ENCODE measurements at places on chromosomes 12 and 14.
A peak's percentile ranks its signal among the peaks of the same experiment; 100 is the strongest.

GRCh38 chr12:126651133-126651532, 1585.9 kb downstream of the AACS start:
- DNase-seq, result no peak

DNA sequence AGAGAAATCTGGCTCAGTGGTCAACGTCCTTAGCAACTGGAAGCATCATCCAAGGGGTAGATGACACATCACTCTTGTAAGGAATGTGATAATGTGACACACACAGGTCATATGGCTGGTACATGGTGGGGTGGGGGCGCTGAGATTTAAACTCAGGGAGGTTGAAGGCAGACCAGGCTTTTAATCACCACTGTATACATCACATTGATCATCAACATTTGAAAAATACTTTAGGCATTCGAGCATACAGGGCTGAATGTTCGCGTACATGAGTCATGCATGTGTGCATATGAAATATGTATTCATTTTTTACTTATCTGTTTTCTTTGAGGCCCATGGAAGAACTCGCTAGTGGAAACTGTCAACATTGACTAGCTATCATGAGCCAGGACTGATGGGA, 976.4 kb downstream of the VRK1 start:
- DNase-seq, result no peak

DNA sequence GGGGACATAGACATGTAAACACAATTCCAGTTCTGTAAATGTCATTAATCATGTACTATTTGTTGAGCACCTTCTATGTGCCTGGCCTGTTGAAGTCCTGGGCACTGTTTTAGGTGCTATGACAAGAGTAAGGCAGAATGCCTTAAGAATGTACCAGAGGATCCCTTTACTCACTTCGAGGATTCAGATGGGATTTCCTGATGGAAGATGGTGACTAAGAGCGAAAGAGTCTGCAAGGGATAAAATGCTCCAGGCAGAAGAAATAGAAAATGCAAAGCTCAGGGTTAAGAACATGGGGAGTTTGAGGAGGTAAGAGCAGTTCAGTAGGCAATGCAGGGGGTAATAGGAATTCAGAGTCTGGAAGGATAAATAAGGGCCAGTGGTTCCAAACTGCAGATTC, 671.3 kb upstream of the TBX3 start:
- no peak for DNase-seq

DNA sequence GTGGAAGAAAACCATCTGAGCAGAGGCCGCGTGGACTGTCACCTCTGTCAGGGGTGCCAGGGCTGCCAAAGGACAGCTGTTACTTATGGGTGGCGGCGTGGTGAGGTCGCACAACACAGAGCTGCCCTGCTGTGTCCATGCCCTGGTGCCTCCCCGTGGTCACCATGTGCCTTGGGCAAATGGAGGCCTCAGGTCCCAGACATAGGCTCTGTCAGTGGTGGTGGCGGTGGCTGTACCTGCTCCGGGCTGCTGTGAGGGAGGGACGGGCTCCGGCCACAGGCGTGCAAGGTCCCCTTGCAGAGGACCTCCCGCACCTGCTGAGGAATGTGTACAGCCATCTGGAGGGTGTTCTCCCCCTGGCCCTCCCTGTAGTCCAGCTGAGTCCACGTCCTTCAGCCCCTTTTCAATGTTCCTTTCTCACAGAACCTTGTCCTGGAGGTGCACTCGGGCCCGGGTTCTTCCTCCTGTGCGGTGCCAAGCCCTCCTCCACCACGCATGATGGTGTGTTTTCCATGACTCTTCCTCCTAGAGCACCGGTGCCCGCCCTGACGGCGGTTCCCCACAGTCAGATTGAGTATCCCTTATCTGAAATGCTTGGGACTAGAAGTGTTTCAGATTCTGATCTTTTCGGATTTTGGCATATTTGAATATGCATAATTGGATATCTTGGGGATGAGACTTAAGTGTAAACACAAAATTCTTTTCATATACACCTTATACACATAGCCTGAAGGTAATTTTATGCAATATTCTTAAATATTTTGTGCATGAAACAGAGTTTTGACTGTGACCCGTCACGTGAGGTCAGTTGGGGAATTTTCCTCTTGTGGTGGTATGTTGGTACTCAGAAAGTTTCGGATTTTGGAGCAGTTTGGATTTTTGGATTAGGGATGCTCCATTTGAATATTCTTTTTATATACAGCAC, 49.8 kb downstream of the TRAF3 start:
- DNase-seq, result no peak

- DNase-seq, result no peak
Measured at GRCh38 chr14:68571114-68571591, 221.7 kb downstream of the ZFP36L1 start.

GRCh38 chr12:103105971-103106597, 148.6 kb downstream of the ASCL1 start:
- no peak for DNase-seq

DNA sequence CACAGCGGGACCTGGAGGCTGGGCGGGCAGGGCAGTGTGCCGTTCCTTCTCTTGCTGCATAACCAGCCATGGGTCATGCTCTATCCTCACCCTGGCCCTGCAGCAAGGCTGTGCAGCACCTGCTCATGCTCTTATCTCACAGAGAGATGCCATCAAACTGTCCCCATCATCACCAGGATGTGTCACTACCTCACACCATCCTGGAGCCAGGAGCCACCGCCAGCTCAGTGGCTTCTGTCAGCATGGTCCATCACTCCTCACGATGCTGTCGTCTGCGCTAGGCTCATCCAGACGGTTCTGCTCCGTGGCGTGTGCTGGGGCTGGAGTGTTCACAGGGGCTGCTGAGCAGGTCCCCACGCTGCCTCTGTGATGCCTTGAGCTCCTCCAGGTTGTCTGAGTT, 77.2 kb upstream of the DYNC1H1 start:
- no peak for DNase-seq

GRCh38 chr12:46659824-46660223, 166.0 kb downstream of the SLC38A4 start:
- no peak for DNase-seq

DNA sequence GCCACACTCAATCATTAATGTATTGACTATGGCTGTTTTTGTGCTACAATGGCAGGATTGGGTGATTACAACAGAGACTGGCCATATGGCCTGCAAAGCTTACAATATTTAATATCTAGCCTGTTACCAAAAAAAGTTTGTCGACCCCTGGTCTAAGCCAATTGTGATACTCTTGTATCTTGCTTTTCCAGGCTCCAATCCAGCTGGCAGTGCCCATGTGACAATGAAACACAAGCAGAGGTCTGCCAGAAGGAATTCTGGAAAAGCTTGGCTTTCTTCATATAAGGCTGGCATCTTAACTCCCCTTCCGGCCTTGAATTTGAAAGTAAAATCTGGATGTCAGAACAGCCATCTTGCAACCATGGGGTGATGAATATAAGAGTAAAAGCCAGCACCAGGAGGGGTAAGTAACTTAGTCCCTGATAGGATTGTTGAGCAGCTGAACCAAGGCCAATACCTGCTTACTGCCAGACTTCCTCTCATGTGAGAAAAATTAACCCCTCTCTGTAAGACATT, 458.7 kb downstream of the TMTC2 start:
- DNase-seq, result no peak

GRCh38 chr14:75220156-75220555, 43.7 kb upstream of the TMED10 start:
- DNase-seq, result no peak

DNA sequence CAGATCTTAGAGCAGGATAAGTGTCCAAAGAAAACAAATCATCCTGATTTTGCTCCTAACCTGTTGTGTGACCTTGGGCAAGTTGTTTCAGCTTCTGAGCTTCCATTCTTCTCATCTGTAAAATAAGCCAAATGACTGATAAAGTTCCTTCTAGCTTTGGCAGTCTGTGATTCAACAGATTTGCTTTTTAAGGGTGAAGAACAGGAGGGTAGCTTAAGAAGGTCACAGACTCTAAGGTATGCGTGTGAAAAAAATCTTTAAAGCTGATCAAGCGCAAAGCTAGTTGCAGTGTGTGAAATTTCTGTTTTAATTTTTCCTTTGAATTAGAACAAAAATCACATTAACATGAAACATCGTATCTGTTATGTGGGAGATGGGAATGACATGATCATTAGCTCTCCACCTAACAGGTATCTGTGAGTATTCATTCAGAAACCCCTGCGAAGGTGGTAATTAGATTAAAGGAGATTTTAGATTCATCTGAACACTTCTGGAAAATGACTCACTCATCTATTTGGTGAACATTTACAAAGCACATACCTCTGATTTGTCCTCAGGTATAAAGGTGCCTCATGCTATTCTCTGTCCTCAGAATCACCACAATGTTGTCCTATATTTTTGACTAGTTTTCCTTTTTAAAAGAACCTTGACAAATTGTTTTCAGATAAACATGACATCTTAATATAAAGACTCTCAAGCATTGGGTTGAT, 131.9 kb upstream of the CPM start:
- DNase-seq, result no peak

GRCh38 chr12:56687223-56688128, 608 bp downstream of the PTGES3 start:
- DNase-seq, result peak; percentile 65

- no peak for DNase-seq
Measured at GRCh38 chr12:74722709-74723108, 185.1 kb downstream of the ATXN7L3B start.

DNA sequence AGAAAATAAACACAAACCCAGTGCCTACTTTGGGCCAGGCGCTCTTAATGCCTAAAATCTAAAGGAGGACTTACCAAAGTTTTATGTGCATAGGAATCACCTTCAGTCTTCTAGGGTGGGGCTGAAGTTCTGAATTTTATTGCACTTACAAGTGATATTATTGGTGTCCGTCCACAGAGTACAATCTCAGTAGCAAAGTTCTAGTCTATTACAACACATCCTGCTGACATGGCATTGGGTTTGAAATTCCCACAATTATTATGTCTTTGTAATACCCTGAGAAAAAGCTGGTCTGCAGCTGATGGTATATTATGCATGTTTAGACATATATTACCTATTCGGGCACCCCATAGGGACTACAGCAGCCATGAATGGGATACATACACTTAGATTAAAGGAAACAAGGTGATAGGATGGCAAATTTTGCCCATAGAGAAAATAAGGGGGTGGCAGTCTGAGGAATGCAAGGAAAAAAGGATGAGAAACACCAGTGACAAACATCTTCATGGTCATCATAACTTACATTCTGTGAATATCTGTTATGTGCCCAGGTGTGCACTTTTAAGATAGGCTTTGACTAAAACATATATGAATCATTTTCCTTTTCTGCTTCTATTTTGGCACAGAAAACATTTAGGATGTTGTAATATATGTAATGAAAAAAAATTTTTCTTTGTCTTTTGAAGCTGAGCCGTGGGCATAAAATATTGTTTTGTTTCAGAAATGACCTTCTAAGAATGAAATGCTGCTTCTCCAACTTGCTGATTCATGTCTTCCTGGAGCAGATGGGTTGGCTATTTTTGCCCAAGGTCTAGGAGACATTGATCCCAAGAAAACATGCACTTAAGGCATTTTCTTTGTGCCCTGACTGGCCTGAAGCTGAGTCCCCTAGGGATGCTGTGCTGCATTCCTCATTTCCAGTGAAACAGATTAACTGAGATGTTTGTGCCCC, 27.2 kb upstream of the ALG10 start:
- no peak for DNase-seq

- no peak for DNase-seq
Measured at GRCh38 chr14:101227611-101228594, 324.4 kb upstream of the RTL1 start.

DNA sequence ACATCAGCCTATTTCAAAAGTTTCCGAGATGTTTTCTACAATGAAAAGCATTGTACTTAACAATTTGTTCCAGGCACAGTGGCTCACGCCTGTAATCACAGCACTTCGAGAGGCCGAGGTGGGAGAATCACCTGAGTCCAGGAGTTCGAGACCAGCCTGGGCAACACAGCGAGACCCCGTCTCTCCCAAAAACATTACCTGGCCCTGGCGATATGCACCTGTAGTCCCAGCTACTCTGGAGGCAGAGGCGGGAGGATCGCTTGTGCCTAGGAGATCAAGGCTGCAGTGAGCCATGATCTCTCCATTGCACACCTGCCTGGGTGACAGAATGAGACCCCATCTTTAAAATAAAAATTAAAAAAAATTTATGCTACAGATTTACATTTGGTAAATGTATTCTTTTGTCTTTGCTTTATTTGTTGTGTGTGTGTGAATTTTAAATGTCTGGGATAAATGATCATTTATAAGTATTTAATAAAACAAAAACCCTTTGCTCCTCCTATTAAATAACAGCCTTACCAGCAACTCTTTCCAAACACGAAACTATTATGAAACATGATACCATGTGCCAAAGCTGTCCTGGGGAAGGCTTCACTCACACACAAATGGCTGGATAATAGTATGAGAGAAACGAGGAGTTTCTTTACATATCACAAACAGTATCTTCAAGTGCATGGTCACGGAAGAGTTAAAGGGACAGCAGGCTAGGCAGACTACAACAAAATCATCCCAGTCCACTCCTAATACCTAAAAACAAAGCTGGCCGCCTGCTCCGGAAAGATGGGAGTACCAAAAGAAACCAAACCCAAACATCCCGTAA, 1.1 kb downstream of the ATXN3 start:
- DNase-seq, result no peak

- DNase-seq, result no peak
Measured at GRCh38 chr12:51238037-51238509, 553 bp upstream of the DAZAP2 start.

DNA sequence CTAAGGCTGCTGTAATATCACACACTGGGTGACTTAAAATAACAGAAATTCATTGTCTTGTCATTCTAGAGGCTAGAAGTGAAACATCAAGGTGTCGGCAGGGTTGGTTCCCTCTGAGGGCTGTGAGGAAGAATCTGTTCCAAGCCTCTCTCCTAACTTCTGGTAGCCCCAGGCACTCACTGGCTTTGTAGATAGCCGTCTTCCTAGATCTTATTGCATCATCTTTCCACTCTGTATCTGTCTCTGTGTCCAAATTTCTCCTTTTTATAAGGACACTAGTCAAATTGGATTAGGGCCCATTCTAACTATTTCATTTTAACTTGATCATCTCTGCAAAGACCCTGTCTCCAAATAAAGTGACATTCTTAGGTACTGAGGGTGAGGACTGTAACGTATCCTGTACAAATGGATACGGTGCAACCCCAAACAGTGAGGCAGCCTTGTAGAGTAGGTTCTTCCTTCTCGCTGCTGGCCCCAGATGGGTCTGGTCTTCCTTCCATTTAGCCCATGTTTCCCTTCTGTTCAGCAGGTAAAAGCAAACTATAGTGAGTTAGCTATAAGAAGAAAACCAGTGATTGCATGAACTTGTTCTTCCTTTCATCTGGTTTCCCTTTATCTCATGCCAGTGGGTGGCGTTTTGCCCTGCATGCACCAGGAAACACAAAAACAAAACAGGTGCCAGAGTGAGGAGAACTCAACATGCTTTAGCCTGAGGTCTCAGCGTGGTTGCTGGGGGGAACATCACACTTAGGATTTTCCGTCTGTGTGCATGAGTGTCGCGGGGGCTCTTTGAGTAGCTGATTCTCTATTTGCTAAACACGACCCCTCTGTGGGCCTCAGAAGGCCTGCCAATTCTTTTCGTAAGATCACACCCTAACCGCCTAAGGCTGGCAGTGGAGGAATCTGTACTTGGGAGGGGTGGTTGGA, 19.5 kb downstream of the TTC9 start:
- no peak for DNase-seq

Measured in memory B cell (primary cell).